ENCODE measurements at places on chromosomes 6 and 20. TPM values are rescaled to one million over a fixed set of nuclear protein-coding genes. Genes with fewer than 3 reads are reported as not detected.

Gene MOG
- total RNA-seq, result not detected

Gene ANGPT4
- not detected for total RNA-seq

Gene SEMG1
- not detected for total RNA-seq

Gene RTN4IP1
- total RNA-seq, result 11.3 TPM

Gene AGER
- 15.2 TPM for total RNA-seq

Gene UBD
- total RNA-seq, result 0.84 TPM

Gene TBC1D32
- total RNA-seq, result 4.2 TPM

Gene C6orf15
- not detected for total RNA-seq

Gene RIMS1
- not detected for total RNA-seq

Gene SYNCRIP
- total RNA-seq, result 247 TPM

Gene BPI
- total RNA-seq, result not detected

Gene CPXM1
- total RNA-seq, result 1.6 TPM

Gene NRSN1
- not detected for total RNA-seq

Gene RBM38
- total RNA-seq, result 113 TPM

Gene AIG1
- total RNA-seq, result 11.1 TPM

Gene C6orf58
- not detected for total RNA-seq

Gene RWDD2A
- 1.6 TPM for total RNA-seq

Gene DACT2
- total RNA-seq, result not detected

Gene GSTA3
- not detected for total RNA-seq

Data from activated CD8-positive, alpha-beta memory T cell treated with anti-CD3 and anti-CD28 coated beads for 36 hours (primary cell).